ENCODE measurements at places on chromosomes 1 and 21.

GRCh38 chr1:52182874-52183400 is 41.0 kb downstream of the ZFYVE9 start:
- no peak for DNase-seq

GRCh38 chr21:16773206-16773605 is 739.6 kb upstream of the CXADR start:
- no peak for DNase-seq

DNA sequence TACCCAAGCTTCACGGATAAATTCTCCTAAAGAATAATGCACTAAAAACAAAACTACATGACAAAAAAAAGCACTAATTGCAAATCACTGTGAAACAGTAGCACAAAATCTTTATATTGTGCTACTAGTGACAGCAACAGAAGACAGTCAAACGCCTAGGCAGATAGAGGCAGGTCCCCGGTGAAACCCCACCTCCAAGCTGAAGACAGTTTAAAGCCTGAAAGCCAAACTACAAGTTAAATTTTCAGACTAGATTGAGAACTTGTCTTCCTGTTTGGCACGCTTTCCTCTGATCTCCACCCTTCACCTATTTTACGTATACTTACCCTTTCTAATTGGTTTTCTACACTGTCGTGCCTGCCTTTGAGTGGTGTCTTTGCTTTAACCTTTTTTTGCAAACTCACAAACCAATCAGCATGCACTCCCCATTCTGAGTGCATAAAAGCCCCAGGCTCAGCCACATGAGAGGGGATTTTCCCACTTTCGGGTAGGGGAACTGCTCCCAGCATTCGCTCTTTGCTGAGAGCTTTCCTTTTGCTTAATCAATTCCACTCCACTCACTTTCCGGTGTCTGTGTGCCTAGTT is 3.6 kb upstream of the BACH1 start:
- DNase-seq = no peak

DNA sequence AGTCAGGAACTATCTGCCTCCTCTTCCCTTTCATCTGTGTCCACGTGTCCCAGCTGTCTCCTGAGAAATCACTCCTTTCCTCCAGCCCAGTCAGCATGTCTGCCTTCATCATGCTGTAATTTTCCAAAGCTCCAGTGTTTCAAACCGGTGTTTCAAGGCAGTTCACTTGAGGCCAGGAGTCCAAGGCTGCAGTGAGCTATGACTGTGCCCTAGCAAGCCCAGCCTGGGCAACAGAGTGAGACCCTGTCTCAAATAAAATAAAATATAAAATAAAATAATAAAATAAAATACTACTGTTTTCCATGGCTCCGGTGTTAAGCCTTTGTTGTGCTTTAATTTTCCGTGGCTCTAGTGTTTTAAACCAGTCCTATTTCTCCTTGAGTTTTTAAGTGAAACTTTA is 7.9 kb upstream of the SELENON start:
- no peak for DNase-seq

DNA sequence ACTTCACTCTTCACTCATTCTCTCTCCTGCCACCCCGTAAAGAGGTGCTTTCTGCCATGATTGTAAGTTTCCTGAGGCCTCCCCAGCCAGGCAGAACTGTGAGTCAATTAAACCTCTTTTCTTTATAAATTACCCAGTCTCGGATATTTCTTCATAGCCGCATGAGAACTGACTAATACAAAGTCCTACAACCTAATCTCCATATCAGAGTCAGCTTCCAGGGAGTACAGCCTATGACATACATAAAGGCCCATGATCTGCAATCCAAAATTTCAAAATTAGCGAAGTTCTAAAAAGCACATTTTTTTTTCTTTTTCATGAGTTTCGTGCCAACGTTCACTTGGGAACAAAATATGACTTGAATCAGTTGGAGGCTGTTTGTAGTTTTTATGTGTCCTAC is 256.9 kb upstream of the DUSP10 start:
- no peak for DNase-seq

- DNase-seq = no peak
These were observed 671.3 kb downstream of the PTPRU start for GRCh38 chr1:29907596-29907995.

- peak; percentile 26 for DNase-seq
These were observed at the start of gene ZBTB8B for GRCh38 chr1:32464716-32465577. Gene ZBTB8B, plus strand, starts transcription at chr1:32465072. Its CDS starts 5,553 bp downstream, at chr1:32470625.

DNA sequence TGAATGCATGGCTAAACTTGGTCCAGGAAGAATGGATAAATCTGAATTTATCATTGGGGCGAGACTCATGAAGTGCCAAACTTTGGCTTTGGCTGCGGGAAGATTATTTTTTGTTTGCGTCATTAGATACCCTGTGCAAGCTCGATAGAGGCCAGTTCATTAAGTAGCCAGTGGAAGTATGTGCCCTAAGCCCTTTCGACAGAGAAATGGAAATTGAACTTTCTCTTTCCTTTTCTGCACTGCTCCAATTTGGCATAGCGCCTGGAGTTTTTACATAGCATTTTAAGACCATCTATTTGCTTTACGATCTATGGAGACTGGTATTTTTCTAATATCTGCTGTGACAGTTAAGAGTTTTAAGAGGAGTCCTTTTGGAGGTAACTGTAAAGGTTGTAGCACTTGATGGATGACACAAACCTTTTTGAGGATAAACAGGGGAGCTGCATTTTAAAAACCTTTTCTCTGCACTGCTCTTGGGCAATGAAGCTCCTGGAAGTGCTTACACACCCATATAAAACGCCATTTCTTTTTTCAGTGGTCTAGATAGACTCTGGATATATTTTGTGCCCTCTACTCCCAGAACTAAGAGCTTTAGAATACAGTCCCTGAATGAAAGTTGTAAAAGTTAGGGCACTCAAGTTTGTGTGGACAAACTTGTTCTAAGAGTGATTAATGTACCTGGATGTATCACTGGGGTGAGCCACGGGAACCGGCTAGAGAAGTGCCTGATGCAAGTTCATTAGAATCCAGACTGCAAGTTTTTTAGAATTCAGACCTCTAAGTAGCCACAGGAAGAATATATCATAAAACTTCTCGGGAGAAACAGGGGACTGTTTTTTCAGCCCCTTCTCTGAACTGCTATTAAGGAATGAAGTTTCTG is 41.3 kb upstream of the CFHR3 start:
- DNase-seq = no peak

DNA sequence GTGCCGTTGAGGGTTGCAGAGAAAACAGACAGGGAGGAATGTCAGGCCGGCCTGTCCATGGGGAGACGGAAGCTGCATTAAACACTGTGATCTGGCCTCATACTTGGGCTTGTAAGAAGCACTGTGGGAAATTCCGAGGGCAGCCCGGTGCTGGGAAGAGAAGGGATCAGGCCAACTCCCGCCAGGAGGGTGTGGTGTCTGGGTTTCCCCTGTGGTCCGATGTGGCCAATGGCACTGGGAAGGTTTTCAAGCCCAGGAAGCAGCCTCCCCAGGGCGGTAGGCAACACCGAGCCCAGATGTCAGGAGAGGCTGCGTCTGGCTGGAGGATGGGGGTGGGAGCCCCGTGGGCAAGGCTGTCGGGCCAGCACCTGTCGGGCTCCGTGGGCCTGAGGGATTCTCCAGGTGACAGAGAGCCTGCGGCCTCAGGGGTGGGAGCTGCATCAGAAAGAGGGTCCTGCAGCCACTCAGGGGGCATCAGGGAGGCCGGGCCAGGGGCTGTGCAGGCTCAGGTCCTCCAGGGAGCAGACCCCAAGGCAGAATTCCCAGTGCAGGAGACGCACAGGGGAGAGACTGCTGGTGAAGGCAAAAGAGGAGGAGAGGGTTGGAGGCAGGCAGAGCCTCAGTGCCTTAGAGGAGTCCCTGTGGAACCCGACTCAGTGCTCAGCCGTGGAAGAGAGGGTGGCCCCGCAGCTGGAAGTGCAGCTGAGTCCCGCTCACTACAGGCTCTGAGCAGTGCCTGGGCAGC is 8.4 kb downstream of the UBASH3A start:
- no peak for DNase-seq

- DNase-seq = no peak
These were observed 23.9 kb downstream of the ACOT11 start for GRCh38 chr1:54571803-54572541.

GRCh38 chr1:59025201-59025600 is 241.4 kb upstream of the JUN start:
- DNase-seq = peak; percentile 52

- no peak for DNase-seq
These were observed 59.2 kb downstream of the TBX15 start for GRCh38 chr1:118928739-118929554.

DNA sequence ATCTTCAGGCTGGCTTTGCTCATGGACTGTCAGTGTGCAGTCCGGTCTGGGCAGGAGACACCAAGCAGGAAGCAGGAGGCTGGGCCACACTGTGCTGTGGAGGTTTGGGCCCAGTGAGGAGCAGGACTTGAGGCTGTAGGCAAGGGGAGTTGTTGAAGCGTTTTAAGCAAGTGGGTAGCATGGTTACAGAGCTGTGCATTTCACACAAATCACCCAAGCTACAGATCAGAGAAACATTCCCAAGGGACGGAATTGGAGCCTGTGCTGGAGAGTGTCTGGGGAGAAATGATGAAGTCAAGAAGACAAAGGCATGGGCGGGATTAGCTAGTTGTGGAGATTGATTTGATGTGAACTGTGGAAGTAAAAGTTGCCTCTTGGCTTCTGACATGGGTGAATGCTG is 60.9 kb downstream of the KIF21B start:
- no peak for DNase-seq

- DNase-seq = no peak
These were observed 183.8 kb downstream of the LMX1A start for GRCh38 chr1:165172666-165173065.

DNA sequence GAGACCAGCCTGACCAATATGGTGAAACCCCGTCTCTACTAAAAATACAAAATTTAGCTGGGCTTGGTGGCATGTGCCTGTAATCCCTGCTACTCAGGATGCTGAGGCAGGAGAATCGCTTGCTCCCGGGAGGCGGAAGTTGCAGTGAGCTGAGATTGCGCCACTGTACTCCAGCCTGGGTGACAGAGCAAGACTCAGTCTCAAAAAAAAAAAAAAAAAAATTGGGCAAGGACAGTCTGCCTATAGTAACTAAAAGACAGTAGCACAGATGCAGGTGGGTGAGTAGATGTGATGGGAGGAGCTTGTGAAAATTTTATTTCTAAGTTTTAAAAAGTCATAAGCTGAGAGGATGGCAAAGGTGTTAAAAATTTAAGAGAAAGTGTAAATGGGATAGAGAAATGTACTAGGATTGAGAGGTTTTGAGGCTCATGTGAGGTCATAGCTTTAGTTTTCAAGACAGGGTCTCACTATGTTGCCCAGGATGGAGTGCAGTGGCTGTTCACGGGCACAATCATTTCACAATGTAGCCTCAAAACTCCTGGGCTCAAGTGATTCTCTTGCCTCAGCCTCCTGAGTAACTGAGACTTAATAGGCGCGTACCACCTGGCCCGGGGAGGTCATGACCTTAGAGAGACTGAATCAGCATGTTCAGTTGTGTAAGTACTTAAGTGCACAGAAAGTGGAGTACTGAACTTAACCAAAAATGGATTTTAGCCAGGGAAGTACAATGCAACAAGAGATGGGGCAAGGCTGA is 33.7 kb downstream of the PTP4A2 start:
- DNase-seq = peak; percentile 33

DNA sequence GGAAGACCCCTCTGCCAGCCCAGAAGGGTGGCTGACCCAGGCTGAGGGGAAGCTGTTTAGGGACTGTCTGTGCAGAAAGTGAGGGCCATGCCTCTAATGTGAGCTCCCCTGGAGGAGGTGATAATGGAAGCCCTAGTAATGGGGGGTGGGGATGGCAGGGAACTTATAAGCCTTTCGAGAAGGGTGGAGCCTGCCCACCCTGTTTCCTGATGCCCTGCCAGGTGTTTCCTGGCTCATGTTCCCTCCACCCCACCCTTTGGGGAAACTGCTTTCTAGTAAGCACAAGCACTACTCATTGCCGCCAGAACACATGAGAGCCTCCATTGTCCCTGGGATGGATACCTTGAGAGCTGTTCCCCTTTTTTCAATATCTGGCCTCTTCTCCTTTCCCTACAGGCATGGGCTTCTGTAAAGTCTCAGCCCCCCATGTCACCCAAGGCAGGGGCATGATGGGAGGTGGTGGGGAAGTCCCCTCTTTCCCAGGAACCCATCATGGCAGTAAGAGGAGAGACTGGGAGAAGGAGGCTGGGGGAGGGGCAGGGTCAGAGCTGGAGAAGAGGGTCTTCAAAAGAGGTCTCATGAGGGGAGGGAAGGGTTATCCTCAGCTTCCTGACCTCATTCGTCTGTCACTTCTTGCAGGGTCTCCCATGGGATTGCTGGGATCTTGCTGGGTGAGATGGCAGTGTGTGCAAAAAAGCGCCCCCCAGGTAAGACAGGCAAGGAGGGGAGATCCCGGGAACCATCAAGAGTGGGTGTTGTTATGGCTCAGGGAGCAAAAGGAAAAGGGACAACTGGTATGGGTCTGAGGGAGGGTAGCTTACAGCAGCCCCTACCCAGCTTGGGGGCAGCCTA is 2.4 kb downstream of the ATP8B2 start:
- no peak for DNase-seq

DNA sequence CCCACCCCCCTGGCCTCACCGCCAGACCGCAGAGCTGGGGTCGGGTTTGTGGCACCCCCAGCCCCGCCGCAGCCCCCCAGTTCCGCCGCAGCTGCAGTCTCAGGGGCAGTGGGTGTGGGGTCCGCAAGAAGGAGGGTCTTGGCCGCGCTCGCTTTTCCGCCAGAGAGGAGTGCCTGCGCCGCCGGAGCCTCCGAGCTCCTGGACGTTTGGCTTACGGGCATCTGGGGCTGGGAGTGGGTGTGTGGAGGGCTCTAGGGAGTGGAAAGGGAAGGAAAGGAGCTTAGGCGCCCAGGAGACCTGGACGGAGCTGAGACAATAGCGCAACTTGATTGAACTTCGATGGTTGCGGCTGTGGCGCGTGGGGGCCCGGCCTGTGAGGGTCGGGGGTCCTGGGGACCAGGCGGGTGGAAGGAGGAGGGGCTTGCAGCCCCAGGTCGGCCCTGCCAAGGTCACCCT is 88.8 kb upstream of the IPO9 start:
- DNase-seq = no peak

DNA sequence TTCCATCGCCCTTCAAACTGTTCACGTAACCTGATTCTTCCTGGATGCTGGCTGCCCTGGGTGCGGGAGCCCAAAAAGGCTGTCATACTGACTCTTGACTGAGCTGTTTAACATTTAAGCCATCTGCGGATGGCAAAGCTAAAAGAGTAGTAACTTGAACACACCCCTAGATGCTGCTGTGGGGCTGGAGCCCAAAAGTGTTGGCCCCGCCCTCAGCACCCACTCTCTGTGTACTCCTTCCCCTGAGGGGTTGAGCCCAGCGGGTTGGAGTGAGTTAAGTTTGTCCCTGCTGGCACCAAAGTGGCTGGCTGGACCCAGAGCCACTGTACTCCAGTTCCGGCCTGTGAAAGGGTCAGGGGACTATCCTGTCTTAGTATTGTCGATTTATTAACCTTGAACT is 640.6 kb downstream of the PTPRU start:
- DNase-seq = no peak

DNA sequence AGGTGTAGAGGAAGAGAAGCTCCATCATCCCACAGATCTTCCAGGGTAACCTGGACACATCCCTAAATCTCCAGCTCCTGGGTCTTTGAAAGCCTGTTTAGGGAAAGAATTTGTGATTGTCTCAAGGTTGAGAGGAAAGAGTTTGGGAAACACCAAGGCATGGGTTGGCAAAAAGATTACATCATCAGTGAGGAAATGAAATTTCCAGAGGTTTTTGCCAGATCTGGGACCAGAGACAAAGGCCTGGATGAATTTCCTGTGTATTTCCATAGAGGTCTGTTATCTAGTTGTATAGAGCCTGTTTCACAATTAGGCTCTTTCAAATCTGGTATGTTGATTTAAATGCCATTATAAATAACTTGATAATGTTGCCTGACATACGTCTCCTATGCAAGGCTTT is 82.3 kb downstream of the GPR89B start:
- no peak for DNase-seq
